ENCODE measurements at places on chromosomes 2 and 18.

GRCh38 chr2:218788529-218789255 is 6.7 kb downstream of the CYP27A1 start:
- no peak for DNase-seq

DNA sequence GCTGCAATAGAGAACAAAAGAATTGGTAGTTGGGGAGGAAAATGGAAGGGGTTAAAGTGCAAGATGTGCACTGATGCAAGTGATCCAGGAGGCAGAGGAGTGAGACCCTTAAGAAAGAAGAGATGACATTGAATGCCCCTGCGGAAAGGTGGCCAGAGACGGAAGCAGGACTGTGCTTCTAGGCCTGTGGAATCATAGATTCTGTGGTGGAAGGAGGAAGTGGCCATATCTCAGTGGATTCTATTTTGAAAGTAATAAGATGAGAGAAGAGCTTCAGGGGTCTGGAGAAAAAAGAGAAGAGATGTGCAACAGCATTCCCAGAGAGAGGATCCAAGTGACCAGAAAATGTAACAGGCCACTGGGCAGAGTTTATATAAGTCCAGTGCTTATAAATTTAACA is 18.6 kb upstream of the GYPC start:
- DNase-seq: no peak

DNA sequence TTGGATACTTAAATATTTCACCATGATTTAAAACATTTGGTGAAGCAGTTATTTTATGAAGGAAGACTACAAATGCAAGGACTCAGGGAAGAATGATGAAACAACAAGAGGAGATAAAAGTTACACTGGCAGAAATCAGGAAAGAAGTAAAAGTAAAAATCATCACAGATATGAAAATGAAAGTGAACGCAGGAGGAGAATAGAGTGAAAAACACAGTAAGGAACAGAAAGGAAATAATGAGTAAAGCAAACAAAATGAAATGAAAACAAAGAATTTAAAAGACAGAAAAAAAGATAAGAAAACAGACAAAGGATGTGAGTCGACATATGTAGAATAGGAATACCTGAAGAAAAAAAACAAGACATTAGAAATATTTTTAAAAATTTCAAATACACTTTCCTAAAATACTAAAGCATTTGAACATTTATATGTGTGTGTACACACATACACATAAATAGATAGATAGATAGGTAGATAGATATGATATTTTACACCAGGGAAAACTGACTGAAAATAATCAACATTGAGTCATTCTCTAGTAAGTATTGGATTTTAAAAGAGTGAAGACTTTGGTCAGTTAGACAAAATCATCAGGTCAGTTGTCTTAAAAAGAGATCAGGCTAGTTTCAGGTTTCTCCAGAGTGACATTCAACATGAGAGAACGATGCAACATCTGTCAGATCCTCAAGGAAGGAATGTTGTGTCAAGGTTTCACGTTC is 12.1 kb upstream of the KDSR start:
- no peak for DNase-seq

GRCh38 chr2:98903767-98904485 is 32.1 kb downstream of the CRACDL start:
- DNase-seq: no peak

GRCh38 chr2:2714408-2714807 is 383.3 kb upstream of the MYT1L start:
- no peak for DNase-seq

- DNase-seq: no peak
These were observed 139.4 kb downstream of the WDSUB1 start for GRCh38 chr2:159146996-159147666.

- no peak for DNase-seq
These were observed 19.2 kb downstream of the SLC14A2 start for GRCh38 chr18:45634454-45634853.

- no peak for DNase-seq
These were observed 131.7 kb downstream of the MYCN start for GRCh38 chr2:16071865-16072637.

GRCh38 chr2:103144837-103145236 is 383.0 kb downstream of the TMEM182 start:
- no peak for DNase-seq

DNA sequence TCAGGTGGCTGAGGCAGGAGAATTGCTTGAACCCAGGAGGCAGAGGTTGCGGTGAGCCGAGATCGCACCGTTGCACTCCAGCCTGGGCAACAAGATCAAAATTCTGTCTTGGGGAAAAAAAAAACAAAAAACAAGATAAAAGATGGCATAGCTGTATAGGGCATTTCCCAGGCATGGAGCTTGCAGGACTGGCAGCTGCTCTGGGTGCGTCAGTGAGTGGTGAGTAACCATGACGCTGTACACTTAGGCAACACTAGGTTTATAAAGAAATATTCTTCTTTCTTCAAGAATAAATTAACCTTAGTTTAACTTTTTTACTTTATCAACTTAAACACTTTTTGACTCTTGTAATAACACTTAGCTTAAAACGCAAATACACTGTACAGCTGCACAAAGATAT is 15.4 kb downstream of the TGOLN2 start:
- DNase-seq: no peak

GRCh38 chr2:170155022-170155722 is 22.8 kb upstream of the MYO3B start:
- DNase-seq: no peak

GRCh38 chr2:228559774-228560415 is 378.4 kb upstream of the SPHKAP start:
- DNase-seq: no peak

DNA sequence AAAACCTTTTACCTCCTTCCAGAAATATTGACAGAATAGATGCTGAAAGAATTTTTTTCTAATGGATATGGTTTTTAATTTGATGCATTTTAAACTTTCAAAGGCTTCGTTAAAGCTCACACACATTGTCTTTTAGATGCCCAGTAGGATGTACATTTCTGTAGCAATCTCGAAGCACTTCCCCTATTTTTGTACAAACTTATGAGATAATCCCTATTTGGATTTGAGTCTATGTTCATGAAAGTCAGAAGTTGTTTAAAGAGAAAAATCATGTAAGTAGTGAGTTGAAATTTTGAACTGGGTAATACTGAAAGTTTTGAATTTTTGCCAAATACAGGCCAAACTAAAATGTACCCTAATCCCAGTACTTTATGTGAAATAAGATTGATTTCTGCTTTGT is 38.1 kb upstream of the MMADHC start:
- no peak for DNase-seq

DNA sequence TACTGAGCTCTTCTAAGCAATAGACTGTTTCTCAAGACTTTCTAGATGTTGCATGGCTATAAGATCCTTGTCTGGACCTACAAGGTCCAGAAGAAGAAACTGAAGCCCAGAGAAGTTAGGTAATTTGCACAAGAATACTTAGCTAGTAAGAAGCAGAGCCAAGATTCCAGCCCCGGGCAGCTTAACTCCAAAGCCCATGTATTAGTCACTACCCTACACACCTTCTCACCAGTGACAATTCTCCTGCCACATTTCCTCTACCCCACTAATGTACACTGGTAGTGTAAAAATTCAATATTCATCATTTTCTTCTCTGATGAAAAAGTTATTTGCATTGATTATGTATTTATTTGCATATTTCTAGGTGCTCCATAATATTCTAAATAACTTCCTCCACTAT is 95.5 kb upstream of the CREB1 start:
- DNase-seq: no peak

- DNase-seq: no peak
These were observed 40.7 kb upstream of the EPHA4 start for GRCh38 chr2:221612800-221613199.

DNA sequence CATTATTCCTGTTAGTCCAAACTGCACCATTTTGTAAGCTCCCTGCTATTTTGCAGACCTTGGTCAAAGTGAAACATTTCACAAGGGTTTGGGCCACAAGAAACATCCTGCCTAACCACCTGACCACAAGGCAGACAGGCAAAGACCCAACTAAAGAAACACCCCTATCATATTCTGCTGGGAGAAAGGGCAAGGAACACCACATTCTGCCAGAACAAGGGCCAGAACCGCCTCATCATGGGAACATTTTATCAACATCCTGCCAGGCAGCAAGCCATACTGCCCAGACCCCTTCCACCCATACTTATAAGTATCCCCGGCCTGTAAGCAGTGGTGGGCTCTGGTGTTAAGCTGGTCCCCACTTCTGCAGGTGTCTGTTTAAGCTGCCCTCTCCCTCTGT is 12.0 kb upstream of the RAB31 start:
- DNase-seq: no peak

DNA sequence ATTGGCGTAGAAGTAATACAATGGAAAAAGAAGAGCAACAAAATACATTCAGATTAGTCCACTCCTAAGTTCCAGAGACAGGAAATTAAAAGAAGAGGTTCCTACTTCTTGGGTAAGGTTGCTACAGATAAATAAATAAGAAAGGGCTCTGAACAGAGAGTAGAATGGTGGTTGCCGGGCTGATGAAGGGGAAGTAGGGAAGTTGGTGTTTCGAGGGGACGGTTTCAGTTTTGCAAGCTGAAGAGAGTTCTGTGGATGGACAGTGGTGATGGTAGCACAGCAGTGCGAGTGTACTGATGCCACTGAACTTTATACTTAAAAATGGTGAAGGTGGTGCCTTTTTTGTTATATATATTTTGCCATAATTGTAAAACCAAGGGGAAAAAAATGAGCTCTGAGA is 48.2 kb downstream of the CABYR start:
- no peak for DNase-seq

- no peak for DNase-seq
These were observed 696 bp downstream of the EMX1 start for GRCh38 chr2:72917877-72918553.

GRCh38 chr2:213246497-213247281 is 37.6 kb upstream of the SPAG16 start:
- no peak for DNase-seq

- DNase-seq: no peak
These were observed 55.1 kb downstream of the CYP27C1 start for GRCh38 chr2:127164761-127165538.

- no peak for DNase-seq
These were observed 955 bp upstream of the BBS5 start for GRCh38 chr2:169478339-169478738.

DNA sequence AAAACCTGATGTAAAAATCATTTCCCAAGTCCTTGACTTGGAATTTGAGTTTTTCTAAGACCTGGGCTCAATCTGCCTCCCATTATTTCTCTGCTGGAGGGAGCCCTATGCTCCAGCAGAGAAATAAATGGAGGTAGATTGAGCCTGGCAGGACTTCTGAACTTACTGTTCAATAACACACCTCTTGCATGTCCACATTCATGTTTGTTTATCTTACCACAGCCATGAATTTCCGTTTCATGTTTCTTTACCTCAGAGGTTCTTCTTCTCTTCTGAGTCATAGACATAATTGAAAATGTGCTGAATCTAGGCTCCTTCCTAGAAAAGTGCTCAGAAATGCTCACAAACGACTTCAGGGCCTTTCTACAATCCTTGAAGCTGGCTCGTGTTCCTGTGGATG is 170.8 kb downstream of the PMAIP1 start:
- no peak for DNase-seq

DNA sequence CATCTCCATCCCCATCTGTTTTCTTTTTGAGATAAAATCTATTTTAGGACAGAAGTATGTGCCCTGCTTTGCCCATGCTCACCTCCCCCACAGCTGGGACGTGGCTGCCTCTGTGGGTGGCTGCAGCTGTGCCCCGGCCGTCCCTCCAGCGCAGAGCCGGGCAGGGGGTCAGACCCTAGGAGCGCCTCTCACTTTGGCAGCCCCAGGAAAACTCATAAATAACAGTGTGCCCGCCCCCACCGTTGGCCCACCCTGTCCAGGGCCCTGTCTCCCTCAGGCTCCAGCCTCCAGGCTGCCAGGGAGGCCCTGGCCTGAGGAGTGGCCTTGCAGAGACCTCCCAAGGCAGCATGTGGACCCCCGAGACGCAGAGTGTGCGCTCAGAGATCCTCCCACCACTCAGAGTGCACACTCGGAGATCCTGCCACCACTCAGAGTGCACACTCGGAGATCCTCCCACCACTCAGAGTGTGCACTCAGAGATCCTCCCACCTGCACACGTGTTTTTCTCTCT is 178.1 kb downstream of the TWIST2 start:
- no peak for DNase-seq

GRCh38 chr2:169718930-169719504 is 14.6 kb upstream of the KLHL23 start:
- no peak for DNase-seq

GRCh38 chr18:34126121-34126520 is 98.6 kb downstream of the NOL4 start:
- DNase-seq: no peak

DNA sequence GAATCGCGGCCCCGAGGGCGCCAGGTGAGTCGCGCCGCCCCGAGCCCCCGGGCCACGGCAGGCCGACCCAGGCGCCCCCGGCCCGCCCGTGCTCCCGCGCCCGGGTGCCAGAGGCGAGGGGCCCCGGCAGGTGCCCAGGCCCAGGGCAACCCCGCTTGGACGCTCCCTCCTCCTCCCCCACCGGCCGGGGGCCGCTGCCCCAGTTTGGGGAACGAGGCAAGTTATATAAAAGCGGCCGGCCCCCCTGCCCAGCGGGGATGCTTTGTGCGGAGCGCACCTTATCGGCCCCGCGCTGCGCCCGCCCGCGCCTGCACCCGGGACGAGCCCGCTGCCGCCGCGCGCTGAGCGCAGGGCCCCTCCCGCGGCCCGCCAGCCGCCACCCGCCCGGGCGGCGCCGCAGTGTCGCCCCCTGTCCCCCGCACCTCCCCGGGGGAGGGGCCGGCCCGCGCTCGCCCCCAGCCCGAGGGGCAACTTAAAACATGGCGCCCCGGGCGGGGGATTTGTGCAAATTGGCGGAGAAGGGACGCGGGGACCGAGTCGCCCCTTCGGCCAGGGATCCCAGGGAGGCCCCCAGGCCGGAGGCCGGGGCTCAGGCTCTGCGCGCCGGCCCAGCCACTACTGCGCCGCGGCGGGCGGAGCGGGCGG is 639 bp downstream of the EPB41L3 start:
- no peak for DNase-seq

DNA sequence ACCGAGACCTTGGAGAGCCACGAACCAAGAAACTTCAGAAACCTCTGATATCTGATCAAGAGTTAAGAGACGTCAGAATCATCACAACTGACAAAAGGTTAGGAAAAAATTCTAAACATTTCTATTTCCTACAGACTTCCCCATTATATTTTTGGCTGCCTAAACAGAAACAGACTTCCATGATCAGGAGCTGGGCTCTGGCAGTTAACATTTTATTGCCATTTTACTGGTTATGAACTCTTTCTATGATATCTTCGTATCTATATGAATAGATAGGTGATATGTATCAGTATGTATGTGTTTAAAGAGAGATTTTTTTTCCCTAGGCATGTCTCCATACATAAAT is 31.1 kb upstream of the PPP1R1C start:
- DNase-seq: no peak

GRCh38 chr2:207334624-207335371 is 169.1 kb upstream of the KLF7 start:
- no peak for DNase-seq

DNA sequence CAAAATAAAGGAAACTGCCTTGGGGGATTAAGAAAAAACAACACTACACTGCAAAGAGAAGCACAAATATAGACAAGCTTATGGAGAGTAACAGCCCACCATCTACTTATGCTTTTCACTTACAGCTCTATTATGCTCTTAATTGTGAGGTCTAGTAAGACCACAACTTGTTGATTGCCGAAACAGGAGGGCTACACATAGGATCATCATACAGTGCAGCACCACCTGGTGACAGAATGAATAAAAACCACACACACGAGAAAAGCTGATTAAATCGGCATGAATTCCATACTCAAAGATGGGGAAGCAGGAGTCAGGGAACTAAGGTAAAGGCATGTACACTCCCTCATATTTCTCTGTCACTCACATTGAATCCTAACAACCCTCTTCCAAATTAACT is 259.2 kb downstream of the IKZF2 start:
- DNase-seq: no peak

Data from nucleus accumbens (tissue), 56 donors.